ENCODE measurements at places on chromosomes 12 and 14. TPM values are rescaled to one million over a fixed set of nuclear protein-coding genes. Genes with fewer than 3 reads are reported as not detected.

SRGAP1 gene
- 9.8 TPM for total RNA-seq

SMCO2 gene
- not detected for total RNA-seq

PTCSC3 gene
- not detected for total RNA-seq

ACOT4 gene
- 0.88 TPM for total RNA-seq

ART4 gene
- not detected for total RNA-seq

DPY19L2 gene
- 1.8 TPM for total RNA-seq
